ENCODE measurements at places on chromosomes 16 and 17.
A peak's percentile ranks its signal among the peaks of the same experiment; 100 is the strongest.

- DNase-seq = no peak
Observed at GRCh38 chr17:82561429-82562035, 42.0 kb downstream of the FOXK2 start.

GRCh38 chr17:58329810-58330537 lies 1.4 kb upstream of the TSPOAP1 start:
- peak; percentile 46 for DNase-seq

GRCh38 chr17:73623247-73623646 lies 21.0 kb downstream of the SDK2 start:
- no peak for DNase-seq

DNA sequence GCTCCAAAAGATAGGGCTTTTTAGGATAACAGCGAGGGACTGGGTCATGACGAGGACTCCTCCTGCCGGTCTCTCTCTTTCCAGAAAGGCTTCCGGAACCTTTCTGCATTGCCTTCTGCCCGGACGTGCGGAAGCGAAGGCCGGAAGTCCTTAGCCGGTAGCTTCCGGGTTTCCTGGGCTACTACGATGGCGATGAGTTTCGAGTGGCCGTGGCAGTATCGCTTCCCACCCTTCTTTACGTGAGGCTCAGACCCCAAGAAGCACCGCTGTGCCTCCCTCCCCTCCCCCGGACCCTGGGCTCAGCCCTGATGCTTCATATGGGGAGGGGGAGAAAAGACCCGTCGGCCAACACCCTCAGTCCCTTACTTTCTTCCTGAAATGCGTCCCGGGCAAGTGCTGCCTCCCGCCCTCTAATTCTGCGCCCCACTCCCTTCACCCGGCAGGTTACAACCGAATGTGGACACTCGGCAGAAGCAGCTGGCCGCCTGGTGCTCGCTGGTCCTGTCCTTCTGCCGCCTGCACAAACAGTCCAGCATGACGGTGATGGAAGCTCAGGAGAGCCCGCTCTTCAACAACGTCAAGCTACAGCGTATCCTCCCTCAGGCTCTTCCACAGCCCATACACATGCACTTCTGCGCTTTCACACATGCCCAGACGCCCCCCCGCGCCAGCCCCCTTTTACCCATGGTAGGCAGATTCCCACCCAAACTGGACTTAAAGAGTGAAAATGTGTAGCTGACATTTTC lies at the start of gene VPS25:
VPS25 (plus strand) TSS at position 160 of the 746 bp plus-strand sequence; CDS start at position 187, 27 bp downstream.
- peak; percentile 70 for DNase-seq

- no peak for DNase-seq
Observed at GRCh38 chr17:32575852-32576251, 89.1 kb downstream of the CDK5R1 start.

- no peak for DNase-seq
Observed at GRCh38 chr16:62701426-62701825, 665.2 kb upstream of the CDH8 start.

DNA sequence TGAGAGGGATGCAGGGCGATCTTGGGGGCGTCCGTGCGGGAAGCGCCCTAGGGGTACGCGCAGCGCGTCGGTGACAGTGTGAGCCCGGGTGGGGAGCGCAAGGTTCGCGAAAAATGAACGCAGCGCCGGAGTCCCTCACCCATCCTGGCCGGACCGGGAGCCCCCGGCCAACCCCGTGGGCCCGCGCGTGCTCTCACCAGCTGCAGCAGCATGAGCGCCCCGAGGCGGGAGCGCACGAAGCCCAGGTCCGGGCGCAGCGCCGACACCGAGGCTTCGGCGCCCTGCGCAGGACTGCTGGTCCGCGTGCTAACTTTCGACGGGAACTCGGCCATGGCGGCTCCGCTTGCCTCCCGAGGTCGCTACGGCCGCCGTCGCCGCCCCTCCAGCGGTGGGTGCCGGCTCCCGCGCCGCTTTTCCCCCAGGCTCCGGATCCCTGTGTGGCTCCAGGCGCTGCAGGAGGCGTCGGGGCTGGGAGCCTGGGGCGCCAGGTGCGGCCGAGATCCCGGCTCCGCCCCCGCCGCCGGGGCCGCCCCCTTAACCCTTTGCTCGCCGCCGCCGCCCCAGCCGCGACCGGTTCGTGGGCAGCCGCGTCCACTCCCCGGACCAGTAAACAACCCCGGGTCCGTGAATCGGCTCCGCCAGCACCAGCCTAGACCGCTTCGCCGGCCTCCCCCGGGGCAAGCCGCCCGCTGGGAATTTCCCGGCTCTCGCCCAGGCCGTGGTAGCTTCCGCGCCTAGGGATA lies at the start of gene PLLP:
PLLP (minus strand) TSS at position 464 of the 743 bp plus-strand sequence; CDS start at position 332, 132 bp downstream.
- peak; percentile 41 for DNase-seq

DNA sequence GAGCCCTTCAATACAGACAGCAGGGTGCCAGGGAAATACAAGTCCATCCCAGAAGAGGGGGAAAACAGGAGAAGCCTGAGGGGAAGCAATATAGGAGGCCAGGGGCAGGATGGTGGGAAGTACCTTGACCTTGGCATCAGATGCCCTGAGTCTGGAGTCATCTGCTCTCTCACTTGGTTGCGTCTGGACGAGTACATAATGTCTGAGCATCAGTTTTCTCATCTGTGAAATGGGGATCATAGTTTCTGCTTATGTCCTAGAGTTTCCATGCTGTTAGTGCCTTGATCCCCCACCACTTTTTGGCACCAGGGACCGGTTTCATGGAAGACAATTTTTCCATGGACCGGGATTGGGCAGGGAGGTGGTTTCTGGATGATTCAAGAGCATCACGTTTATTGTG lies 2.3 kb downstream of the STAT5A start:
- no peak for DNase-seq

GRCh38 chr17:45993962-45994627 lies 5.0 kb upstream of the STH start:
- no peak for DNase-seq

DNA sequence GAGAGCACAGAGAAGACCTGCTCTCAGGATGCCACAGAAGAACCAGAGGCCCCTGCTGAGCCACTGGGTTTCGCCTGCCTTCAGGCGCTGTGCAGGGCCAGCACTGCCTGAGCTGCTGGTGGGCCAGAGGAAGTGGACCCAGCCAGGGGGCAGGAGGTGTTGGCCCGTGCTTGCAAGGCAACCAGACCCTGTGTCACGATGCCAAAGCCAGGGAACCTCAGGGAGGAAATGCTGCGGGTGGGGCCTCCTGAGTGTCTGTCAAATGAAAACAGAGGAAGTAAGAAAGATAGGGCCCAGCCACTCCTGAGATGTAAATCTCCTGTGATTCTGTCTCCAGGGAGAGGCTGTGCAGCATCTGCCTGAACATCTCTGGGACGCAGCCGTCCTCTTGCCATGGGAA lies 58.1 kb upstream of the ADORA2B start:
- DNase-seq = no peak

GRCh38 chr17:78748730-78749317 lies 33.2 kb downstream of the CYTH1 start:
- peak; percentile 72 for DNase-seq

DNA sequence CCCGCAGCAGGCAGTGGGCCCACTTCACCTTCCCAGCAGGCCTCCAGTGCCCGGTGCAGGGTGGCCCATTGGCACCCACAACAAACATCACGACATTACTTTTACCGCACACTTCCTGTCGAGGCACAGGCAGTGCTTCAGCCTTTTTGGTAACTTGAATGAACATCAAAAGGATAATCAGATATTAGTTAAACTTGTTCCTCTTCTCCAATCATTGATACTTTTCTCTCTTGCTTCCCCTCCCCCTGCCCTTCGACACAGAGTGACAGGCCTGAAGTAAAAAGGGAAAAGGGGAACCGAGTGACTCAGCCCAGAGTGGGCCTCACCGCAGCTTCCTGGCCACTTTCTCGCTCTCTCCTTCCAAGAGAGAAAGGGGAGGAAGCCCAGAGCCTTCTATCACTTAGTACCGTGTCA lies 507.0 kb downstream of the MAF start:
- DNase-seq = peak; percentile 20

GRCh38 chr16:67873435-67874370 lies 851 bp downstream of the EDC4 start:
- no peak for DNase-seq

GRCh38 chr16:85003725-85004586 lies 7.4 kb downstream of the ZDHHC7 start:
- DNase-seq = no peak

DNA sequence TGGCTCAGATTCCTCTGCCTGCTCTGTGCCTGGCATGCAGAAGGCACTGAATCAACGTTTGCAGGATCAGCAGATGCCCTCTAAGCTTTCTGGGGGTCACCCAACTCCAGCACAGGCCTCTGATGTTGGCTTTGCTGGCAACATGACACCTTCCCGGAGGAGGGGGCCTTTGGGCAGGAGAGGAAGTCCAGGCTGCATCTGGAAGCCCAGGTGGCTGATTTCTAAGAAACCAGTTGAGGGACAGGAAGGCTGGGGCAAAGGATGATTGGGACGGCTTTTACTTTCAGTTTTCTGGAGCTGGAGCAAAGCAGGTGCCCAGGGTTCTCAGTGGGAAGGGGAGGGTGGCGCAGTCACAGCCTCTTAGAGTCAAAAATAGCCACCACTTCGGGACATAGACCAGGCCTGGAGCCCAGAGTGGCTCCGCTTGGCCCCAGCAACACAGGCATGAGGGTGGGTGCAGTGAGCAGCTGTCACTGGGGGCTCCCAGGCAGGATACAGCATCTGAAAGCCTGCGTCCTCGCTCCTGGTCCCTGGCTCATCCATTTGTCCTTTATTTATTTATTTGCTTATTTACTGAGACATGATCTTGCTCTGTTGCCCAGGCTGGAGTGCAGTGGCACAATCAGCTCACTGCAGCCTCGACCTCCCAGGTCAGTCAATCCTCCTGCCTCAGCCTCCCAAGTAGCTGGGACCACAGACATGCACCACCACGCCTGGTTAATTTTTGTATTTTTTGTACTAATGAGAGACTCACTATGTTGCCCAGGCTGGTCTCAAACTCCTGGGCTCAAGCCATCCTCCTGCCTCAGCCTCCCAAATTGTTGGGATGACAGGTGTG lies 15.1 kb downstream of the SOCS1 start:
- DNase-seq = no peak

GRCh38 chr17:50848039-50848438 lies 12.7 kb downstream of the WFIKKN2 start:
- no peak for DNase-seq

DNA sequence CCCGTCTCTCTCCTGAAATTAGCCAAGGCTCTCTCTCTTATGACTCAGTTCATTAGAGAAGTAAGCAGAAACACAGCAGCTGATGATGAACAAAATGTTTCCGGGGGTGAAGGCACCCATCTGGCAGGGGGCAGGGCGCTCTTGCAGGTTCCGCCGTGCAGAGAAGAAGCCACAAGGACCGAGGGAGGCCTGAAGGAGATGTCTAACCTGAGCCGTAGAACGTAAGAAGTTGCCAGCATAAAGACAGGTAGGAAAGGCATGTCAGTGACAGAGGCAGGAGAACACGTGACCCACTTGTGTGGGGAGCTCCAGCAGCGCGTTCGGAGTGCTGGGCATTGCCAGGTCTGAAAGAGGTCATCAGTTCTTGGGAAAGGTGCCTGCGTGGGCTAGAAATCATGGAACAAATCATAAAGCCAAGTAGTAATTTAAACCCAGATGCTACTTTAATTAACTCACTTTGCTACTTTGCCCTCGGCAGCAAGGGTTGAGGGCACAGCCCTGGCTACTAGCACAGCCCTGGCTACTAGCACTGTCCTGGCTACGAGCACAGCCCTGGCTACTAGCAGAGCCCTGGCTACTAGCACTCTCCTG lies 198.6 kb downstream of the RPTOR start:
- DNase-seq = no peak
